ENCODE measurements at places on chromosomes 6 and 20.

DNA sequence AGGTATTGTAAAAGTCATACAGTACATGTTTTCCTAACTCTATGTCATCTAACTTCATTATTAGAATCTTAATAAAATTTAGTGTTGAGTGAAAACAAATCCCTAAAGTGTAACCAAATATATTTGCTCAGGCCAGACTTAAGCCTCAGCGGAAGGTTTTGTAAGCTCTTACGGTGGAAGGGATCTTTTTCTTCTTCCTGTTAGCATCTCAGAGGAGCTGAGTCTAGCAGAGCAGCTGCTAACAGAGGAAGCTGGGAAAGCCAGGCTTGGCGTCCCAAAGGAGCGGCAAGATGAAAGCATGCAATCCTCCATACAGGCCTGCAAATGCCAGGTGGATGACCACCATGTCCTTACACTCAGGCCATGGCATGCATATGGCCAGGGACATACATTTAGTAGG, 72.4 kb downstream of the ADTRP start:
- no peak for DNase-seq

DNA sequence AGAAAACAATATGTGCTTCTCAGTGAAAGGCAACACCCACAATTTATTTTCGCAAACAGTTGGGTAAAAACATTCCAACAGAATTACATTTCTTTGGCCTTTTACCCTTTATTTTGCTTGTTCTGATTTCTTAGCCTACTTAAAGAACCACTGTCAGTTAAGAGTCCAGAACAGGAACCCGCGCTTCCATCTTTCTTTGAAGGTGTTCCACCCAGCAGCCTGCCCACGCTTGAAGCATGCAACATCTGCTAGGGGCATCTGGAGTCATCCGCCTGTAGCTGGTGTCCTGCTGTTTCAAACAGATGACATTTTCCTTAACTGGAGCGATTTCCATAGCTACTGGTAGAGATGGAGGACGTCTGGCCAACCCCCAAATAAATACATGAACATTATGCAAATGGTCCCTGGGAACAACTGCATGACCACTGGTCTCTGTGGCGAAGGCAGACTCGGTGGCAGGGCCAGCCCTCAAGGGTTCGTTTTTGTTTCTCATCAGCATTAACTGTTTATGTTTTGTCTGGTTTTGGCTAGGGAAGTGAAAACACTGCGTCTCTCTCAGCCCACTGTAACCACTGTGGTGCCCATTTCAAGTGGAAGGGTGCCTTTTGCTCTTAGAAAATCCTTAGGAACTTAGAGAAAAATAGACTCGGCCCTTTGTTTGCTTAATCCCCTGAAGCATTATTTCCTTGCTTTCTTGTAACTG, 51.6 kb downstream of the LAMA4 start:
- no peak for DNase-seq

DNA sequence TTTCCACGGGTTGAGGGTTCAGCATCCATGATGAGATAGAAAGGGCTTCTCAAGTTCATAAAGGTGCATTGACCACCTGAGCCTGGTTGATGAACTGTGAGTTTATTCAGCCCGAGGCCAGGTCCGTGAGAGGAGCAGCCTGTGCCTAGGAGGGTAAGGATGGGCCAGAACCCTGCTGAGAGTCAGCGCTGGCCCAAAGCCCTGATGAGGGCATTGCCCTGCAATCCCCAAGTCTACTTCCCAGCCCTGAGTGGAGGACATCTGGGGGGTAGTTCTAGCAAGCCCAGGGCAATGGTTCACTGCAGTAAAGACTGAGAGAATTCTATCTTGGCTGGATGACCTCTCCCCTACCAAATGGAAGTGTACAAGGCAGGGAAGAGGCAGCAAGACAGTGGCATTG, 123.3 kb upstream of the NXT1 start:
- DNase-seq, result no peak

GRCh38 chr20:2379511-2380229, 1.0 kb upstream of the TGM6 start:
- no peak for DNase-seq

DNA sequence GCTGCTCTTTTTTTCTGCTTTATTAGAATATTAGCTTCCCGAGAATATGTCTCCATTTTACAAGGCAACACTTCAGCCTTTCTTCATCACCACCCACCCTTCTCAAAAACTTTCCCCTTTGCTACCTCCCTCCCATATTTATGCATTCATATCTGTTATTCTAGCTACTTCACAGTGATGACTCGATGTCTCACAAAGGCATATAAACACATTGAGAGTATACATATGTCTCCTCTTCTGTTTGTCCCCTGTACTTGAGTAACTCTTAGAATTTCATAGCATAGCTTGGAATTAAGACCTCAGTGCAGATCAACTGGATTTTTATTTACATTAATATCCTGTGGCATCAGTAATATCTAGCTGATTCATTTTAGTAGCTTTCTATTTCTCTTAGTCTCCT, 6.5 kb downstream of the RNF144B start:
- DNase-seq, result no peak

GRCh38 chr20:6070829-6071695, 17.2 kb upstream of the LRRN4 start:
- no peak for DNase-seq

DNA sequence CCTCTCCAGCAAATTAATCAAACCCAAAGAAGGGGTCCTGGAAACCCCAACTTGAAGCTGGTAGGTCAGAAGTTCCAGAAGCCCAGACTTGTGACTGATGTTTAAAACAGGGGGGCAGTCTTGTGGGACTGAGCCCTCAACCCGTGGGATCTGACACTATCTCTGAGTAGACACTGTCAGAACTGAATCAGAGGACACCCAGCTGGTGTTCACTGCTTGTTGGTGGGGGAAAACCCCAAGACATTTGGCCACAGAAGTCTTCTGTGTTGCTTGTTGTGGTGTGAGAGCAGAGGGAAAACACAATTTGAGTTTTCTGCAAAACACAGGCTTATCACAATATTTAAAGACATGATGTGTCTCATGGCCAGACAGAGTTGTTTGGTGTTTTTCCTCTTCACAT, 29.9 kb downstream of the KIF13A start:
- no peak for DNase-seq

- no peak for DNase-seq
These were observed 57.3 kb upstream of the MLIP start for GRCh38 chr6:54053881-54054391.

DNA sequence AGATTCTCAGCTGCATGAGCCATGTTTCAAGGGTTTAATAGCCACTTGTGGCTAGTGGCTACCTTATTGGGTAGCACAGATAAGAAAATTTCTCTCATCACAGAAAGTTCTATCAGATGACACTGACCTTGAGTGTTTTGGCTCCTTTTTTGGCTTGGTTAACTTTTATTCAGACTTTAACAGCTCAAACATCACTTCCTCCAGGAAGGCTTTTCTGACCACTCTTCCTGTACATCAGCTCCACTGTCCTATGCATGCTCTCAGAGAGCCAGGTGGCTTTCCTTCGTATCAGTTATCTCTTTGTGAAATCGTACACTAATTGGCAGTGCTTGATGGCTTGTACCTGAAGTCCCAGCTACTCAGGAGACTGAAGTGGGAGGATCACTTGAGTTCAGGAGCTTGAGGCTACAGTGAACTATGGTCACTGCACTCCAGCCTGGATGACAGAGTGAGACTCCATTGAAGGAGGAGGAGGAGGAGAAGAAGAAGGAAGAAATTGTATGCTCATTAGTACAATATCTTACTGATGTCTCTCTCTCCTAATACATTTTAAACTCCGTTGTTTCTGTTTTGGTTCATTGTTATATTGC, 10.7 kb downstream of the MAFB start:
- DNase-seq, result no peak

DNA sequence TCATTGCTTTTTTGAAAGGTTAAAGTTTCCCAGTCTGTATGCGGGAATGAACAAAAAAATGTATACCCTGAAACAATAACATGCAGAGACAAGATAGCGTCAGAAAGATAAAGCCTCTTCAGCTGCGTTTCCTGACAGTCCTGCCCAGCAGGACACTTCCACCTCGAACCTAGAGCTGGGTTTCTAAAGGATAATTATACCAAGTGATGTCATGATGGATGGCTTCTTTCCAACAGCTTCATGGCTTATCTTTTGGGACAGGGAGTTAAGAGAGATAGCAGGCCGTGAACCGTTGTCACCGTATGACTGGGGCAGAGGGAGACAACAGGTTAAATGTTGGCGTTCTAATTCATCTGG, 267.6 kb upstream of the SGK1 start:
- no peak for DNase-seq

DNA sequence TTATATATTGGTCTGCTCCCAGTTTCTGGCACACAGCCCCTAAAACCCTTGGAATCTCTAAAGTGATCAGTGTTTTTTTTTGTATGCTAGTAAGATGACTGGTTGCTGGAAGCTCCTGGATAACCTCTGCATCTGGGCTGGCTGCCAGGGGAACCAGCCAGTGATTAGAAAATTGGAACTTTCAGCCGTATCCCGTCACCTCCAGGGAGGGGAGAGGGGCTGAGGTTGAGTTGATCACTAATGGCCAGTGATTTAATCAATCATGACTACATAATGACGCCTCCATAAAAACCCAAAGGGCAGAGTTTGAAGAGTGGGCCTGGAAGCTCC, 48.0 kb upstream of the NOP56 start:
- DNase-seq, result no peak

Data from NCI-H2107 (cell line).